Epithelial cell of proximal tubule (primary cell): ENCODE measurements at places on chromosomes 4 and X. TPM values are rescaled to one million over a fixed set of nuclear protein-coding genes. Genes with fewer than 3 reads are reported as not detected.

Gene EMCN
- total RNA-seq: not detected in 2 replicates

Gene UBQLN2
- 19.6 and 20.2 TPM in 2 replicates for total RNA-seq

Gene ZMAT1
- 0.72 and 2.7 TPM in 2 replicates for total RNA-seq

Gene TRAM1L1
- total RNA-seq: 2.5 and 2.7 TPM in 2 replicates

Gene RASSF6
- 2.8 and 5.9 TPM in 2 replicates for total RNA-seq

Gene NXF2B
- total RNA-seq: not detected in 2 replicates

Gene NUDT10
- total RNA-seq: 3.0 and 3.2 TPM in 2 replicates

Gene IL1RAPL1
- not detected in 2 replicates for total RNA-seq

Gene PQBP1
- total RNA-seq: 84.6 and 86.0 TPM in 2 replicates

Gene PABPC1L2A
- total RNA-seq: not detected in 2 replicates

Gene ZFYVE28
- total RNA-seq: 0.58 and 1.8 TPM in 2 replicates

Gene IL1RAPL2
- total RNA-seq: not detected in 2 replicates

Gene TRIM60
- total RNA-seq: not detected in 2 replicates

Gene CPE
- 10.6 and 10.7 TPM in 2 replicates for total RNA-seq

Gene TBX22
- total RNA-seq: not detected in 2 replicates

Gene TEX13C
- not detected in 2 replicates for total RNA-seq

Gene SCD5
- total RNA-seq: 6.1 and 22.7 TPM in 2 replicates

Gene USP26
- total RNA-seq: not detected in 2 replicates

Gene UGT2B11
- total RNA-seq: not detected in 2 replicates

Gene TLL1
- total RNA-seq: 2.0 and 2.6 TPM in 2 replicates

Gene CFAP99
- total RNA-seq: not detected in 2 replicates

Gene VCX3A
- not detected in 2 replicates for total RNA-seq

Gene FGA
- 0.22 TPM in 1 of 2 replicates, not detected in the other for total RNA-seq

Gene NAP1L2
- 0.22 TPM in 1 of 2 replicates, not detected in the other for total RNA-seq

Gene WAS
- total RNA-seq: 0.29 TPM in 1 of 2 replicates, not detected in the other

Gene NEK1
- 5.9 and 8.0 TPM in 2 replicates for total RNA-seq

Gene SPACA5
- total RNA-seq: 0.51 TPM in 1 of 2 replicates, not detected in the other

Gene SPANXB1
- total RNA-seq: 0.65 TPM in 1 of 2 replicates, not detected in the other

Gene PASD1
- total RNA-seq: not detected in 2 replicates

Gene TREX2
- not detected in 2 replicates for total RNA-seq

Gene PLXNB3
- total RNA-seq: 2.9 and 7.4 TPM in 2 replicates

Gene SMR3B
- not detected in 2 replicates for total RNA-seq

Gene NDNF
- total RNA-seq: 0.43 and 0.46 TPM in 2 replicates

Gene FAM47E
- 0.07 and 3.5 TPM in 2 replicates for total RNA-seq

Gene SMPX
- total RNA-seq: not detected in 2 replicates

Gene NAT8L
- total RNA-seq: 0.51 and 2.0 TPM in 2 replicates

Gene AMBN
- total RNA-seq: not detected in 2 replicates

Gene FGF5
- total RNA-seq: 2.3 and 5.8 TPM in 2 replicates

Gene DUSP9
- total RNA-seq: 3.1 and 5.9 TPM in 2 replicates

Gene LUZP4
- not detected in 2 replicates for total RNA-seq

Gene ABLIM2
- total RNA-seq: 1.0 TPM in 1 of 2 replicates, not detected in the other

Gene EVC
- total RNA-seq: 9.7 and 13.5 TPM in 2 replicates

Gene NOCT
- total RNA-seq: 27.4 and 41.9 TPM in 2 replicates

Gene MND1
- 15.2 and 30.0 TPM in 2 replicates for total RNA-seq

Gene CT45A3
- total RNA-seq: not detected in 2 replicates

Gene PAGE4
- total RNA-seq: not detected in 2 replicates

Gene DOK7
- total RNA-seq: 0.51 and 0.81 TPM in 2 replicates

Gene COL25A1
- 0.46 and 0.65 TPM in 2 replicates for total RNA-seq

Gene TMEM150C
- 0.36 and 2.9 TPM in 2 replicates for total RNA-seq

Gene GJB1
- total RNA-seq: 0.07 and 0.40 TPM in 2 replicates

Gene STS
- total RNA-seq: 1.6 and 2.2 TPM in 2 replicates
